ENCODE measurements at places on chromosomes 11 and 22. TPM values are rescaled to one million over a fixed set of nuclear protein-coding genes. Genes with fewer than 3 reads are reported as not detected.

GRCh38 chr11:103794262-103794661, 242.2 kb upstream of the DDI1 start:
- no peak overlapping the region for H3K4me3 ChIP-seq
- DNase-seq: no peak
- H3K4me1 ChIP-seq: no peaks in the 10 kb centered on the region
- H3K27ac ChIP-seq: no peak overlapping the region
- no peaks in the 10 kb centered on the region for H3K36me3 ChIP-seq

DNA sequence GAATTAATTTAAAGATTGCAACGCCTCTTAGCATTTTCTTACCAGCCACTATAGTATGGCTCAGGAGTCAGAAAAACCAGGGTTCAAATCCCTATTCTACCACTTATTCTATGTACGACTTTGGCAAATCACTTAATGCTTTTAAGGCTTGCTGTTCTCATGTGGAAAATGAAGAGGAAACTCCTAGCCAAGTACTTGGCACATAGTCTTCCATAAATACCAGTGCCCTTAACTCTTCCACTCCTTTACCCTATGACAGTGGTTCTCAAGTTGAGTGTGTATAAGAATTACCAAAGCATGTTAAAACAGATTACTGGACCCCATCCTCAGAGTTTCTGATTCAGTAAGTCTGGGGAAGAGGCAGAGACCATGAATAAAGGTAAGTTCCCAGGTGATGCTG, 107.6 kb downstream of the RBFOX2 start:
- H3K4me3 ChIP-seq: no peak overlapping the region
- no peak overlapping the region for H3K27ac ChIP-seq
- DNase-seq: no peak

DNA sequence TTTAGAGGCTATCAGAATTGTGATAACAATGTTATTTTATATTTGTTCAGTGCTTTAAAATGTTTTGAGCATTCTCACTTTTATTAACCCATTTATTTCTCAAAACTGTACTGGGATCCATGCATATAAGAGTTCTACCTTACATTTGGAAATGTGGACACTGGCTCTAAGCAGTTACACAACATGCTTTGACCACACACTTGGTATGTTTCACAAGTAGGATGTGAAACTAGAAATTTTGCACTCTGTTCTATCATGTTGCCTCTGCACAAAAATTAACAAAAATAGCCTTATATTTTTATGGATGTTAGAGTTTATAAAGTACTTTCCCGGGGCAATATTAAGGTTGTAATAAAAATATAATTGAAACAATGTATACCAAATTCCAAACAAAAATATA, 126.9 kb upstream of the CHORDC1 start:
- H3K4me1 ChIP-seq: no peaks in the 10 kb centered on the region
- H3K27ac ChIP-seq: no peak overlapping the region
- H3K27me3 ChIP-seq: no peaks in the 10 kb centered on the region
- no peak for DNase-seq
- no peaks in the 10 kb centered on the region for H3K36me3 ChIP-seq

- no peak for DNase-seq
- no peak overlapping the region for H3K4me3 ChIP-seq
- no peaks in the 10 kb centered on the region for H3K4me1 ChIP-seq
- H3K27ac ChIP-seq: no peak overlapping the region
- H3K27me3 ChIP-seq: no peaks in the 10 kb centered on the region
These were observed 453.5 kb downstream of the LRRC4C start for GRCh38 chr11:41005986-41006385.

DNA sequence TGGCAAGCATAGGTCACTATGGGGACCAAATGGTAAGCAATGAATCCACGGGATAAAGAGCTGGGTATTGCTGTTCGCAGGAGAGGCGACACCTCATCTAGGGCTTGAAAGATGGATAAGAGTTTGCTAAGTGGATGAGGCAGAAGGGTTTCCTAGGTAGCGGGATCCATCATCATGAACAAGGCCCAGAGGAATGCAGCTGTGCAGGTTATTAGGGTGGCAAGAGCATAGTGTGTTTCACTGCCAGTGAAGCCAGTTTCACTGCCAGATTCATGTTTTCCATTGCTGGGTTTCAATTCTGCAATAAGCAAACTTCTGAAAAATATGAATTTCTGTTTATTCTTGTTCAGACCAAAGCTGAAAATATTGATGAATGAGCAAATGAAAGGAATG, 27.2 kb downstream of the WEE1 start:
- DNase-seq: no peak
- no peaks in the 10 kb centered on the region for H3K36me3 ChIP-seq
- H3K27ac ChIP-seq: no peak overlapping the region
- H3K27me3 ChIP-seq: no peaks in the 10 kb centered on the region

DNA sequence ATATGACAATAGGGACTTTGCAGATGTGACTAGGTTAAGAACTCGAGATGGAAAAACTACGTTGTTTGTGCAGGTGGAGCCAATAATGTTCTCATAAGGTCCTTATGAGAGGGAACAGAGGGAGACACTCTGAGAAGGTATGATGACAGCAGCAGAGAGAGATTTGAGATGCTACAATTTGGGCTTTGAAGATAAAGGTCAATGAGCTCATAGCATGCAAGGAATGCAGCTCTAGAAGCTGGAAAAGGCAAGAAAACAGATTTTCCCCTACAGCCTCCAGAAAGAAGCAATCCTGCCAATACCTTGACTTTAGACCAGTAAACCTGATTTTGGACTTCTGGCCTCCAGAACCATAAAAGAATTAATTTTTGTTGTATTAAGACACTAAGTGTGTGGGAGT, 21.1 kb downstream of the FAM76B start:
- no peaks in the 10 kb centered on the region for H3K27me3 ChIP-seq
- H3K4me3 ChIP-seq: no peak overlapping the region
- no peak overlapping the region for H3K27ac ChIP-seq
- no peak for DNase-seq

The OR8H2 gene
- total RNA-seq: not detected

The PRCP gene
- 28.8 TPM for total RNA-seq

DNA sequence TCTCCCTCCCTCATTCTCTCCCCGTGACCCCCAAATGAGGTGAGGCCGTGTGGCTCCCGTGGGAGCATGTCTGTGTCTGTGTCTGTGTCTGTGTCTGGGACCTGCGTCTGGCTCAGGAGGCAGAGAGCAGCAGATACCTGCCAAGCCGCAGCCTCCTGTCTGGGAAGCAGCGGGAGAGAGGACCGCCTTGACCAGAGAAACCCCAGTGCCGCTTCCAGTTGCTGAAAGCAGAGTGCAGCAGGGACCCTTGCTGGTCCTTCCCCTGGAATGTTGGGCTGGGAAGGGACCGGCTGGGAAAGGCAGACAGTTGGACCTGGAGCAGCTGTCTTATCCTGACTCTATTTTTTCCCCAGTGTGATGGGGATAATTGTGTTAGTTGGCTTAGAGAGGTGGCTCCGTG, 525 bp downstream of the CSDC2 start:
- H3K4me3 ChIP-seq: no peak overlapping the region
- peaks cover 29% of the 10 kb centered on the region for H3K4me1 ChIP-seq
- H3K27me3 ChIP-seq: no peaks in the 10 kb centered on the region
- H3K27ac ChIP-seq: peak overlapping the region; percentile 35
- no peak for DNase-seq
- H3K36me3 ChIP-seq: no peaks in the 10 kb centered on the region

- no peak overlapping the region for H3K4me3 ChIP-seq
- DNase-seq: no peak
- no peaks in the 10 kb centered on the region for H3K4me1 ChIP-seq
- no peaks in the 10 kb centered on the region for H3K27me3 ChIP-seq
These were observed 38.1 kb upstream of the CARD18 start for GRCh38 chr11:105177658-105178057.

DNA sequence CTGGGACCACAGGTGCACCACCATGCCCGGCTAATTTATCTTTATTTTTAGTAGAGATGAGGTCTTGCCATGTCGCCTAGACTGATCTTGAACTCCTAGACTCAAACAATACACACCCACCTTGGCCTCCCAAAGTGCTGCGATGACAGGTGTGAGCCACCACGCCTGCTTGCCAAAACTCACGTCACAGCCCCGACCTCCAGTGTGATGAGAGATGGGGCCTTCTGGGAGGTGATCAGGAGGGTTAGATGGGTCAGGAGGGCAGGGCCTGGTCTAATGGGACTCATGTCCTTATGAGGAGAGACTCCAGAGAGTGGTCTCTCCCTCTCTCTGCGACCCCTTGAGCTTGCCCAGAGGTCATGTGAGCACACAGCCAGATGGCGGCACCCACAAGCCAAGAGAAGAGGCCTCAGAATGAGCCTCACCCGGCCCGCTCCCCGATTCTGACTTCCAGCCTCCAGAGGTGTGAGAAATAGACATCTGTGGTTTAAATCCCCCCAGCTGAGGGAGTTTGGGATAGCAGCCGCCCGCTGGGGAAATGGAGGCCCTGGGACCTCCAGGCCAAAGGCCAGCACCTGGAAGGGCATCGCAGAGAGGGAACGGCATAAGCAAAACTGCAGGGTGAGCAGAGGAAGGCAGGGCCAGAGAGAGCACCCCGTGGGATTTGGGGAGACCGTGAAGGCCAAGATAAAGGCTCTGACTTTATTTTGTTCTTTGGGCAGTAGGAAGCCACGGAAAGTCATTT, 24.1 kb upstream of the GAL start:
- DNase-seq: no peak
- no peak overlapping the region for H3K27ac ChIP-seq
- no peak overlapping the region for H3K4me3 ChIP-seq
- H3K4me1 ChIP-seq: peaks cover 13% of the 10 kb centered on the region
- no peaks in the 10 kb centered on the region for H3K36me3 ChIP-seq

GRCh38 chr11:125412509-125412908, 83.6 kb downstream of the FEZ1 start:
- no peak for DNase-seq
- H3K27ac ChIP-seq: no peak overlapping the region
- H3K36me3 ChIP-seq: no peaks in the 10 kb centered on the region

- no peak for DNase-seq
- H3K27me3 ChIP-seq: no peaks in the 10 kb centered on the region
- no peak overlapping the region for H3K27ac ChIP-seq
- peaks cover 20% of the 10 kb centered on the region for H3K36me3 ChIP-seq
- H3K4me1 ChIP-seq: no peaks in the 10 kb centered on the region
These were observed 34.7 kb downstream of the DDIAS start for GRCh38 chr11:82936261-82936660.

- no peaks in the 10 kb centered on the region for H3K36me3 ChIP-seq
- peaks cover 29% of the 10 kb centered on the region for H3K4me1 ChIP-seq
- peak; percentile 83 for DNase-seq
These were observed 38.7 kb upstream of the LINC01488 start for GRCh38 chr11:69442807-69443137.

GRCh38 chr11:18710545-18710944, 12.0 kb downstream of the TMEM86A start:
- H3K4me1 ChIP-seq: no peaks in the 10 kb centered on the region
- peaks cover 2% of the 10 kb centered on the region for H3K27me3 ChIP-seq
- H3K27ac ChIP-seq: no peak overlapping the region
- no peak for DNase-seq

- no peak overlapping the region for H3K27ac ChIP-seq
- no peak for DNase-seq
- peaks cover 21% of the 10 kb centered on the region for H3K4me1 ChIP-seq
- H3K36me3 ChIP-seq: no peaks in the 10 kb centered on the region
- no peaks in the 10 kb centered on the region for H3K27me3 ChIP-seq
These were observed 100.4 kb downstream of the ARL14EP start for GRCh38 chr11:30423279-30423648.

GRCh38 chr11:131978351-131978750, 607.9 kb downstream of the NTM start:
- H3K36me3 ChIP-seq: no peaks in the 10 kb centered on the region
- no peak for DNase-seq
- no peak overlapping the region for H3K27ac ChIP-seq
- no peak overlapping the region for H3K4me3 ChIP-seq

The RNF121 gene
- 59.1 TPM for total RNA-seq

GRCh38 chr11:69656536-69657455, 15.8 kb downstream of the CCND1 start:
- DNase-seq: peak; percentile 71
- no peaks in the 10 kb centered on the region for H3K27me3 ChIP-seq
- no peak overlapping the region for H3K4me3 ChIP-seq
- H3K27ac ChIP-seq: peak overlapping the region; percentile 99
- H3K36me3 ChIP-seq: peaks cover 30% of the 10 kb centered on the region
- peaks cover 40% of the 10 kb centered on the region for H3K4me1 ChIP-seq

- no peaks in the 10 kb centered on the region for H3K36me3 ChIP-seq
- H3K4me3 ChIP-seq: no peak overlapping the region
- no peak for DNase-seq
- peaks cover 8% of the 10 kb centered on the region for H3K27me3 ChIP-seq
- no peaks in the 10 kb centered on the region for H3K4me1 ChIP-seq
These were observed 59.9 kb downstream of the FAT3 start for GRCh38 chr11:92284558-92284957.

GRCh38 chr11:1889224-1889930, 2.3 kb downstream of the PRR33 start:
- H3K4me3 ChIP-seq: no peak overlapping the region
- no peak for DNase-seq
- no peaks in the 10 kb centered on the region for H3K36me3 ChIP-seq
- H3K4me1 ChIP-seq: no peaks in the 10 kb centered on the region
- no peak overlapping the region for H3K27ac ChIP-seq
- no peaks in the 10 kb centered on the region for H3K27me3 ChIP-seq

The VSTM5 gene
- not detected for total RNA-seq

The SPTBN2 gene
- 21.1 TPM for total RNA-seq

The NEAT1 gene
- total RNA-seq: 211 TPM

- no peaks in the 10 kb centered on the region for H3K36me3 ChIP-seq
- H3K4me1 ChIP-seq: peaks cover 61% of the 10 kb centered on the region
- no peak overlapping the region for H3K4me3 ChIP-seq
- no peaks in the 10 kb centered on the region for H3K27me3 ChIP-seq
These were observed 190.0 kb downstream of the PGR start for GRCh38 chr11:100939571-100939970.

DNA sequence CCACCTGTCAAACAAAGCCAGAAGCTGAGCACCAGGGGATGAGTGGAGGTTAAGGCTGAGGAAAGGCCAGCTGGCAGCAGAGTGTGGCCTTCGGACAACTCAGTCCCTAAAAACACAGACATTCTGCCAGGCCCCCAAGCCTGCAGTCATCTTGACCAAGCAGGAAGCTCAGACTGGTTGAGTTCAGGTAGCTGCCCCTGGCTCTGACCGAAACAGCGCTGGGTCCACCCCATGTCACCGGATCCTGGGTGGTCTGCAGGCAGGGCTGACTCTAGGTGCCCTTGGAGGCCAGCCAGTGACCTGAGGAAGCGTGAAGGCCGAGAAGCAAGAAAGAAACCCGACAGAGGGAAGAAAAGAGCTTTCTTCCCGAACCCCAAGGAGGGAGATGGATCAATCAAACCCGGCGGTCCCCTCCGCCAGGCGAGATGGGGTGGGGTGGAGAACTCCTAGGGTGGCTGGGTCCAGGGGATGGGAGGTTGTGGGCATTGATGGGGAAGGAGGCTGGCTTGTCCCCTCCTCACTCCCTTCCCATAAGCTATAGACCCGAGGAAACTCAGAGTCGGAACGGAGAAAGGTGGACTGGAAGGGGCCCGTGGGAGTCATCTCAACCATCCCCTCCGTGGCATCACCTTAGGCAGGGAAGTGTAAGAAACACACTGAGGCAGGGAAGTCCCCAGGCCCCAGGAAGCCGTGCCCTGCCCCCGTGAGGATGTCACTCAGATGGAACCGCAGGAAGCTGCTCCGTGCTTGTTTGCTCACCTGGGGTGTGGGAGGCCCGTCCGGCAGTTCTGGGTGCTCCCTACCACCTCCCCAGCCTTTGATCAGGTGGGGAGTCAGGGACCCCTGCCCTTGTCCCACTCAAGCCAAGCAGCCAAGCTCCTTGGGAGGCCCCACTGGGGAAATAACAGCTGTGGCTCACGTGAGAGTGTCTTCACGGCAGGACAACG, 11.7 kb downstream of the CXCR5 start:
- peaks cover 17% of the 10 kb centered on the region for H3K36me3 ChIP-seq
- H3K4me3 ChIP-seq: no peak overlapping the region
- no peaks in the 10 kb centered on the region for H3K27me3 ChIP-seq

GRCh38 chr22:41768430-41768829, 32.0 kb upstream of the CCDC134 start:
- no peaks in the 10 kb centered on the region for H3K4me1 ChIP-seq
- H3K27ac ChIP-seq: no peak overlapping the region

The PKP3 gene
- total RNA-seq: not detected

The FAM227A gene
- 3.8 TPM for total RNA-seq

The CHEK2 gene
- 53.7 TPM for total RNA-seq
